ENCODE measurements at places on chromosomes 7 and 10. TPM values are rescaled to one million over a fixed set of nuclear protein-coding genes. Genes with fewer than 3 reads are reported as not detected.

- H3K27ac ChIP-seq: no peak overlapping the region
- no peaks in the 10 kb centered on the region for H3K36me3 ChIP-seq
- H3K27me3 ChIP-seq: no peaks in the 10 kb centered on the region
- no peak overlapping the region for H3K4me3 ChIP-seq
Measured at GRCh38 chr10:126658928-126659327, 11.6 kb downstream of the C10orf90 start.

- peaks cover 9% of the 10 kb centered on the region for H3K4me1 ChIP-seq
- DNase-seq: no peak
- no peak overlapping the region for H3K4me3 ChIP-seq
- no peaks in the 10 kb centered on the region for H3K36me3 ChIP-seq
- no peaks in the 10 kb centered on the region for H3K27me3 ChIP-seq
Measured at GRCh38 chr10:121998462-121998861, 9.5 kb downstream of the TACC2 start.

DNA sequence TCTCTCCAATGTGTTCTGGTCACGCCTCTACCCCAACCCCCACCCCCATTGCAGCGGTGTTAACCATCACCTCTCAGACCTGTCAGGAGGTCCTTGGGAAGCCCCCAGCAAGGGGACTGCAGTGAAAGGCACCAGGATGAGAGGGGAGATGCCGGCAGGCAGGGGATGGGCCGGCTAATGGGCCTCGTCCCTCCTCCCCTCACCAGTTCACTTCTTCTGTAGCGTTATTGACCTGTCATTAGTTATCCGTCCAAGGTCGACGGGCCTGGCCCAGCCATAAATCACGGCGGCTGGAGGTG lies 18.8 kb downstream of the POLL start:
- H3K4me3 ChIP-seq: no peak overlapping the region
- peaks cover 22% of the 10 kb centered on the region for H3K4me1 ChIP-seq
- no peak overlapping the region for H3K27ac ChIP-seq
- DNase-seq: no peak
- no peaks in the 10 kb centered on the region for H3K36me3 ChIP-seq
- H3K27me3 ChIP-seq: peaks cover 56% of the 10 kb centered on the region

Gene DLG5
- 19.3 TPM for total RNA-seq

Gene PKD2L1
- 2.1 TPM for total RNA-seq
